ENCODE measurements at places on chromosomes 1 and 21. TPM values are rescaled to one million over a fixed set of nuclear protein-coding genes. Genes with fewer than 3 reads are reported as not detected.

DNA sequence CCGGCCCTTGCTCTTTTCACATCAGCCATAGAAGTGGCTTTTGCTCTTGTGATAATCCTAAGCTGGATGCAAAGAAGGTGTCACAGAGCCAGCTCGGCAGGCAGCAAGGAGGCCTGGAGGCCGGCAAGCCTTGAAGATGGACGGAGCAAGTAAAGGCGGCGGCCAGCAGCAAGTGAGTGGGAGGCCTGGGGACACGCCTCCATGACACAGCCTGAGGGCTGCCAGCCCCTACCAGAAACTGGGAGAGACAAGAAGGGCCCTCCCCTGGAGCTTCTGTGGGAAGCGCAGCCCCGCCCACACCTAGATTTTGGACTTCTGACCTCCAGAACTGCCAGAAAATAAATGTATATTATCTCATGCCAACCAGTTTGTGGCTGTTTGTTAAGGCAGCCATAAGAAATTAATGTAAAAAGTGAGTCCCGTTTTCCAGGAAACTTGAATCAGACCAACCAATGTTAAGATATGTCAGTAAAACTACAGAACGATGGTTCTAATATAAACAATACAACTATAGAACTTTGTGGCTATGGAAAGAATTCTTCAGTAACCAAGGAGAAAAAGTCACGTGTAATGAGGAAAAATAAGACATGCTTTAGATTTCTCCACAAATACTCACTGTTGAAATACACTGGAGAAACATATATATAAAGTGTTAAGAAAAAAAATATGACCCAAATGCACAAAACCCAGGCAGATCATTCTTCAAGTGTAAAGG, 49.9 kb downstream of the BACE2 start:
- DNase-seq: peak; percentile 66

GRCh38 chr1:182145441-182145840, 83.9 kb upstream of the ZNF648 start:
- no peak for DNase-seq

DNA sequence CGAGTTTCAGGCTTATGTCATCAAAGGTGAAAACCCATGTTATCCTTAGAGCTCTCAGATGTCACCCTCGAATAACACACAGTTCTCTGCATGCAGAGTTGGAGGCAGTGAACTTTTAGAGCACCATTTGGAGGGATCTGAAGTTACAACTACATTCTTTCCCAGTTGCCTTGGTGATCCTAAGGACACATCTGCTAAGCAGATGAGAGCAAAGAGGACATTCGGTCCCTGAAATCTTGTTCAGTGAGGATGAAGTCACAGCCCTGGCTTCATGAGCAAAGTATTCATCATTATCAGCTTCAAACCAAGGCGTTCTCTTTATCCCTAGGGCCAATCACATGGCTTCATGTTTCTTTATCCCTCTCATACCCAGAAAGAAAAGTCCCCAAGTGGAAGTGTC, 23.1 kb upstream of the MCOLN2 start:
- no peak for DNase-seq

GRCh38 chr1:178262120-178262500, 168.2 kb downstream of the RASAL2 start:
- peak; percentile 26 for DNase-seq

DNA sequence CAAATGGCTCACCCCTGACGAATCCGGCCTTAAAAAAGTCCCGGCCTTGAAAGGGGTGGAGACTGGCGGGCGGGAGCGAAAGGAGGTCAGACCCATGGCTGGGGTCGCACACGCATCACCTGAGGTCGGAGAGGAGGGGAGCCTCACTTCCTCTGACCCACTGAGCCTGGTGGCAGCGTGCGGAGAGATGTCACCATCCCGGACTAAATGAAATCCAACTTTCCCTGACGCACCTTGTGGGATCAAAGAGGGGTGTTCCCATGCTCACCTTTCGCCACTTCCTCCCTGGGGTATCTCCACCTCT, 709 bp upstream of the SLC41A1 start:
- DNase-seq: no peak

- DNase-seq: peak; percentile 64
Measured at GRCh38 chr1:167148421-167148820, 54.5 kb downstream of the STYXL2 start.

DNA sequence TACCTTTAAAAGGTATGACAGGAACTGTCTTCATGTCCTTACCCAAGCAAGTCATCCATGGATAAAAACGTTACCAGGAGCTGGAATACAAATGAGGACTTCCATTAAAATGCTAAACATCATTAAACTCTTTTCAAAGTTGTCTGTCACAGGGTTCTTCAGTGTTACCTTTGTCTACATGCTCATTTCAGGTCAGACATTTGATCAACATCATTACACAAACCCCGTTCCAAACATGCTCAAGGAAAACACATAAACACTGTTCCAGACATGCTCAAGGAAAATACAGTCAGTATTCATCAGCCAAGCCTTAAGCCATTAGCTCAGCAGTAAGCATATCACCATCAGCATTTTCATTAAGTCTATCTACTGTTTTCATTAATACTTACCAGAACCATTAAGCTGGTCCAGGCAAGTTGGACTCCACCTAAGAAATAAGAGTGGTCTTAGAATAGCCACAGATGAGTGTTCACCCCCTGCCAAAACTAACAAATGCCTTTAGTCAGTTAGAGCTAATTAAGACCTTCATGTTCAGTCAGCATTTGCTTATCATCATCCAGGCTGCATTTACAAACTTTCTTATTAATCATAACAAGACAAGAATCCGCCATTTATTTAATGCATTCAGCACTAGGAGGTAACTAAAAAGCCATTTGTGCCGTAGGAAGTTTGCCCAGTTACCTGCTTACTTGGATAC, 2.2 kb downstream of the GAS5 start:
- DNase-seq: no peak

- DNase-seq: no peak
Measured at GRCh38 chr1:205293350-205294074, 28.0 kb downstream of the NUAK2 start.

- DNase-seq: peak; percentile 81
Measured at GRCh38 chr1:54120698-54121481, 31.9 kb downstream of the CDCP2 start.

DNA sequence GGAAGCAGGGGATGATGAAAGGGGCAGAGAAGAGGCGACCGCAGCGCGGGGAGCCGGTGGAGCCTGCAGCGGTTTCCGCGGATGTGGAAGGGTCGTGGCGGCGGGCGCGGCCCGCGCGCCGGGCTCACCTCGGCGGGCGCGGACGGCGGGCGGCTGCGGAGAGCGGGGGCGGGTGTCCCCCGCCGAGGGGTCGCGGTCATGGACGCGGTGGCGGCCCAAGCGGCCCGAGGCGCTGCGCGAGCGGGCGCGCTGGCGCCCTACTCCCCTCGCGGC, 572 bp downstream of the LPGAT1 start:
- DNase-seq: no peak

DNA sequence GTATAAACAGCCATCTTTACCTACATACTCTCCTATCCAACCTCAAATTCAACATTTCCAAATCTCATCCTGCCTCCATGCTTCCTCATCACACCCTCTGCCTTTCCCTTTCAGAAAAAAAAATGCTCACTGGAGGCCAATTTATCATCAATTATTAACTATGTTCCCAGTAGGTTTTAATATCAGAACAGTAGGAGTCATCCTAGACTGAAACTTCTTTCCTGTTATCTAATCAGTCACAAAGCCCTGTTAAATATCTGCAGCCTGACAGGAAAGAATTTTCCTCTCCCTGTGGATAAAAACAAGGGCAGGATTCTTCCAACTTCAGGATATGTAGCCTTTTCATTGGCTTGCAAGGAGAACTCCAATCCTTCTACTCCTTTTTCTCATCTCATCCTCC, 28.4 kb downstream of the EGLN1 start:
- no peak for DNase-seq

GRCh38 chr1:207412845-207413244, 41.3 kb upstream of the CR2 start:
- no peak for DNase-seq

- DNase-seq: no peak
Measured at GRCh38 chr1:63887809-63888208, 114.0 kb downstream of the ROR1 start.

DNA sequence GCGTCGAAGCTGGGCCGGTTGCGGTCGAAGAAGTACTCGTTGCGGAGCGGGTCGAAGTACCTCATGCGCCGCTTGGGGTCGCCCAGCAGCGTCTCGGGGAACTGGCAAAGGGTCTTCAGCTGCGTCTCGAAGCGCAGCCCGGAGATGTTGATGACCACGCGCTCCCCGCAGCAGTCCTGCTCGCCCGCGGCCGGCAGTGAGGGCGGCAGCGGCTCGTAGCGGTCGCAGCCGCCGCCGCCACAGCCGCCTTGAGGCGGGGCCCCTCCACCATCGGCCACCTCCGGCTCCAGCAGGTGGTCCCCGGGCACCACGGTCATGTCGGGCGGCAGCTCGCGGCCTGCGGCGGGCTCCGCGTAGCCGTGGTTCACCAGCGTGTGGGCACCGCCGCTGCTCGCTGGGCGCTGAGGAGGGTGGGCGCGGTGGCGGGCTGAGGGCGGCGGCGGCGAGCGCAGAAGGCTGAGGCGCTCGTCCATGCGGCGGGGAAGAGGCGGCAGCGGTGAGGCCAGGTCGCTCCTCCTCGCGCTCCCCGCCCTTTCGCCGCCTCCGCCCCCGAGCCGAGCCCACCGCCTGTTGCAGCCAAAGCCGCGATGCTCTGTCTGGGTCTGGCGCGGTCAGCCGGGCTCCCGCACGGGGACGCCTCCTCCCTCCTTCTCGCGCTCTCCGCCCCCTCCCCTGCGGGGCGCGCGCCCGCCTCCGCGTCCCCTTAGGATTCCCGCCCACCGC, at the start of gene KCNA3:
Gene KCNA3, minus strand, starts transcription at position 604 of the 723 bp plus-strand sequence. Its CDS starts 131 bp downstream, at position 473.
- DNase-seq: peak; percentile 93

- DNase-seq: no peak
Measured at GRCh38 chr1:87236585-87236984, 92.1 kb upstream of the LMO4 start.

DNA sequence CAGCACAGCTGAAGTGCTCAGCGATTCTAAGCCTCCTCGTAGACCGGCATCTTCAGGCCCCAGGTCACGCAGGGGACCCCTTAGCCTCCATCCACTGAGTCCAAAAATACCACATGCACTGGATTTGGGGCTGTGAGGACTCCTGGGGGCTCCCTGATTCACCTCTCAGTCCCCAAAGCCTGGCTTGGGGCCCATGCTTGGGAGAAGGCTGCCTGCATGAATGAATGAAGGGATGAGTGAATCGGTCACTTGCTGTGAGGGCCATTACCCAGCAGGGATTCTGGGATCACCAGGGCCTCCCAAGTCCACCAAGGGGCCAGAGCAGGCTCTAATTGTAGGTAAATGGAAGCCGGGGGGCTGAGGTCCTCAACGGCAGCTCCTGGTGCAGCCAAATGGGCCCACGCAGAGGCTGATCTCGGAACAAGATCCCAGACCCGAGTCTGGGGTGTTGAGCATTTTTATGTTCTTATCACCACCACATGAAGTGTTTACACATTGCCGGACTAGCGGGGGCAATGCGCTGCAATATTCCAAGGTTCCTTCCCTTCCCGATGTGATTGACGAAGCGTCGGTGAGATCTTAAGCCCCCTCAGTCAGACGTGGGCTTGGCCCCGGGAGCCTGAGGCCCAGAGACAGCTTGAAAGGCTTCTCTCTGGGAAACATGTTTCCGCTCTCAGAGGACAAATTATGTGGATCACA, 13.6 kb upstream of the ARHGEF16 start:
- no peak for DNase-seq

DNA sequence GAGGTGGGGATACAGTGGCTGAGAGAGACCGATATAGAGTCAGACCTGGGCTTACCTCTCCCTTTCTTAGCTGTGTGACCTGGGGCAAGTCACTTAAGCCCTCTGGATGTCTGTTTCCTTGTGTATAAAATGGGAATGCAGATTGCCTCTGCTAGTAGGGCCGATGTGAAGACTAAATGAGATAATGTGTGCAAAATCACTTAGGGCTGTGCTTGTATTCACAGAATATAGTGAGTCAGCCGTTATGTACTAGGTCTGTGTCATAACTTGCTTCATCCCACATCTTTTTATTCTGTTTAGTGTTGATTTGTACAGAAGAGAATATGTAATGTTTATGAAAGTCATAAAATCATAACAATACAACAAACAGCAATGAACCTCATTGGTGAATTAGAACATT, 56.0 kb downstream of the PTPRU start:
- DNase-seq: no peak

DNA sequence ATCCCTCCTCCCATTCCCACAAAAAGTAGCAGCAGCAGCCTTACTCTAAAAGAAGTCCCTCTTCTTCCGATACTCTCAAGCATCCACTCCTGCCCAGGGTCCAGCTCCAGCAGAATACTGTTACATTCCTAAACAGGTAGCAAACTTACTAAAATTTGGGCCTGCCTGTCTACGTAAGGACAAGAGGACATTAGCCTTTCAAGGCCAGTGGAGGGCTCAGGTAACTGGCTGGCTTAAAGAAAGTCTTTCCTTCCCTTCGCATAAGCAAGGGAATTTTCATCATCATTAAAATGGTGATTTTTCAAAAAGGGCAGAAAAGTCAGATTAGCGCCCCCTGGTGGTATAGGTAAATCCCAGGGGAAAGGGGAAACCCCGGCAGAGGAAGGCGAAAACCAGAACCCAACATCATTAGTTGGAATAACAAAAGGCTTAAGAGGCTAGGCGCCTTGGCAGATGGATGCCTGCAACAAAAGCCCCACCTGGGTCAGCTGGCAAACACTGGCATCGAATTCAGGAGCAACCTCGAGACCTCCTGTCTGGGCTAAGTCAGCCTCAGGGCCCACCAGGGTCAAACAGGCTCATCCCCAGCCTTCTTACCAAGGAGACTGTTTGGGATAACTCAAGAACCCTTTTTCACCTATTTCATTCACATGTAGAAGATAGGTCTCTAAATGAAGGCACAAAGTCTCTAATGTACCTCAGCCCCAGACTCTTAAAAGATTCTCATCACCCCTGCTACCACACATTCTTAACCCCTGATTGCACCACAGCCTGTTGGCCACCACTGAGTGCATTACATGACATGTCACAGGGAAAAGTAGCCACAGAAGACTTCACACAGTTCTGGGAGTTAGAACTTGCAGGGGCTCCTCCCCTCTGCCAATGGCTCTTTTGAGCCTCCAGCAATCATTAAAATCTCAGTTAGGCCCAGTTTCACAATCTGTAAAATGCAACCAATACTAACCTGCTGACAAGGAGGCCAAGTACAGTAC, 36.7 kb downstream of the ERI3 start:
- DNase-seq: peak; percentile 91

HPCAL4 gene
- total RNA-seq: not detected

LEMD1 gene
- total RNA-seq: 19.4 TPM

KRTAP19-1 gene
- total RNA-seq: not detected

CCDC185 gene
- not detected for total RNA-seq

VAV3 gene
- 7.6 TPM for total RNA-seq

TOMM20 gene
- 172 TPM for total RNA-seq

GSTM2 gene
- total RNA-seq: 10.8 TPM
